ENCODE measurements at places on chromosomes 3 and 15. TPM values are rescaled to one million over a fixed set of nuclear protein-coding genes. Genes with fewer than 3 reads are reported as not detected.
A peak's percentile ranks its signal among the peaks of the same experiment; 100 is the strongest.

DNA sequence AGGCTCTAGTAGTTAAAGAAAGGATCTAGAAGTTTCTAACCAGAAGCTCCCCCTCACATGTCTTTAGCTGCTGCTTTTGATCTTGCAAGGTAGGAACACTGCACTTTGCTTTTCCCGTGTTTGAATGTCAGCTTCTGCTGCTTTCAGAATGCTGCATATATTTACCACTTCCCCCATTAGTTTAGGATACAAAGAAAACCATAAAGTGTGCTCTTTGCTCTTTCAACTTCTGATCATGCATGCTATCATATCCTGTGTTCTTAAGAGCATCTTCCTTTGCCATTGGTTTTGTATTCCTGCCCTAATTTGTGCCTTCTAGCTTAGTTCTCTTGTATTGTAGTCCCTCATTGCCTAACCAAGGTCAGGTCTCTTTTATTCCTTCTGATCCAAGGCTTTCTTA, 43.3 kb downstream of the ZNF609 start:
- no peak for DNase-seq

GRCh38 chr3:118137778-118138177, 896.9 kb downstream of the IGSF11 start:
- DNase-seq = no peak

GRCh38 chr3:183259621-183260020, 6.6 kb downstream of the B3GNT5 start:
- no peak for DNase-seq

The FES gene
- 8.1 TPM for polyA plus RNA-seq

- no peak for DNase-seq
Observed at GRCh38 chr15:48834756-48835155, 23.9 kb upstream of the CEP152 start.

The NR1I2 gene
- not detected for polyA plus RNA-seq

GRCh38 chr15:80456517-80457492, 52.6 kb downstream of the ARNT2 start:
- no peak for DNase-seq

The RCCD1 gene
- polyA plus RNA-seq = 6.8 TPM

DNA sequence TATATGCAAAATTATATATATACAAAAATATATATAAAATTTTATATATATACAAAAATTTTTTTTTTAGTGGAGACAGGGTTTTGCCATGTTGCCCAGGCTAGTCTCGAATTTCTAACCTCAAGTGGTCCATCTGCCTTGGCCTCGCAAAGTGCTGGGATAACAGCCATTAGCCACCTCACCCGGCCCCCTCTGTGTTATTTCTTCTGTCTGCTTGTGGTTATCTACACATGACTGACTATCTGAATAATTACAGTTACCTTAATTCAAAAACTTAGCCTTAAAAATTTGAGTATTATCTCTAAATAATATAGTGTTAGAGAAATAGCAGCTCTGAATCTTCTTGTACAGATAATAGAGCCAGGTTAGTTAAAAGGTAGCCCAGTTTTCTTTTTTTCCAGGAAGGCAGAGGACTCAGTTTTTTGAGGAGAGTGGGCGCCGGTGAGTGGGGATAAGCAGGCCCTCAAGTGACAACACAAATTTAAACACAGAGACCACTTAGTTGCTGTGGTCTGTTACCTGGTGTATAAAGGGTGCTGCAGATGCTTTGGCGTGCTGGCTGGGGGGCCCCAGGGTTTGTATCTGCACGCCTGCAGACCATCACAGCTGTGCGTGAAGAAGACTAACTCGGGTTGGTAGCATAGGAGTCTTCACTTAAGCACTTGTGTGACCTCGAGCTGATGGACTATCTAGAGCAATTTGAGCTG, 83.7 kb downstream of the TRAK1 start:
- no peak for DNase-seq

The LRTM1 gene
- not detected for polyA plus RNA-seq

- no peak for DNase-seq
Observed at GRCh38 chr3:43995547-43996378, 245.9 kb upstream of the TOPAZ1 start.

- no peak for DNase-seq
Observed at GRCh38 chr3:188663839-188664238, 507.9 kb upstream of the TPRG1 start.

GRCh38 chr15:96183514-96183850, 147.0 kb upstream of the NR2F2 start:
- no peak for DNase-seq

GRCh38 chr3:184846496-184846895, 34.5 kb downstream of the VPS8 start:
- no peak for DNase-seq

The AHSG gene
- not detected for polyA plus RNA-seq

The RBP2 gene
- not detected for polyA plus RNA-seq

- no peak for DNase-seq
Observed at GRCh38 chr3:141840737-141841544, 35.5 kb upstream of the ATP1B3 start.

DNA sequence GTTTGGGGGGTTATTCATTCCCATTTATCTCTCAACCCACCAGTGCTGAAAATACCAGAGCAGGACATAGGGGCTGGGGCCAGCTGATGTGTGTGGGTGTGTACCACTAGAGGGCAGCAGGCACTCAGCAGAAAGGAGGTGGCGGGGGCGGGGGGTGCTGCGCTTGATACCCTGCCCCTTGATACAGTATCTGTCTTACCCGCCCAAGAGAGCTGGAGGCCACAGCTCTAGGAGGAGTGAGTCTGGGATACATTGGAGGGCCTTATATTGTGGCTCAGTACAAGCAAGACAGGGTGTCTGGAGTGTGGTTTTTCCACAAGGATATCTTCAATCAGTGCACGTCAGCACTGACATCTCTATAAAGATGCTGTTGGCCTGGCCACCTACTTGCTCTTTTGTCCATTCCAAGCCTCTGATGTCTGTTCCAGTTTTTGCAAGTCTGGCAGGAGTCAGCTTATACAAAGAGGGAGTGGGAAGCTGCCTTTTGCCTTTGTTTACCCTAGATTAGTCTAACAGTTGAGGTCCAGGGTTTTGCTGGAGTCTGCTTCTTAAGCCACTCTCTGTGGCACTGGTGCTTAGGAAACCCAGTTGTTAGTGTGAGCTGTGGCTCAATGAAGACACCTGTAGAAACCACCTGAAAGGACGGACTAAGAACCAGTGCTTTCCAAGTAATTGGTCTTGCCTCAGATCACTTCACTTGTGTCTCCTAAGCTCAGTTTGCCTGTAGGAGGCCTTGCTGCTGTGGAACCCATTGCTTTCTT, 1.5 kb upstream of the RBM15B start:
- DNase-seq = peak; percentile 65

DNA sequence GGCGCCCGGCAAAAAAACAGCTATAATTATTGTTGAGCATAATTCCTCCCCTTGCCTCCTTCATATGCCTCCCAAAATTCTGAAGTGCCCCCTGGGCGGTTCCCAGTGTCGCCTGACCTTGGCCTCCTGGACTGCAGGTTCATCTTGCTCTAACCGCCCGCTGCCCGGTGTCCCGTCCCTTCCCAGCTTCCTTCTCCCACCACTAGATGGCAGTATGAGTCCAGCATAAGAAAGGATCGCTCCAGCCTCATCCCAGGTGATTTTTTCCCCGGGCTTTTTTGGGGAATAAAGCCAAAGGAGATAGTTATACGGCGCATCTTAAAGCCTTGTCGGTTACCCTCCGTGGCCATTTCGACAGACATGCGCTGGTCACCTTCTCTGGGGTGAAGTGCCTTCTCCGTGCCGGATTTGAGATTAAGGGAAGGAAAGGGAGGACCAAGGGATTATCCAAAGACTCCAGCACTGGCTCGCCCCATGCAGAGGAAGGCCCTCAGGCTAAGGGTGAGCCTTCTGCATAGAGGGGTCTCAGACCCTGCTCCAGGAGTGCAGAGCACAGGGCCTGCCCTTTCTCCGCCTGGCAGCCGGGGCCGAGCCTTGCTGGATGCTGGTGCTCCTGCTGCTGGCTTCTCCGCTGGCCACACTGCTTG, 45.8 kb upstream of the TRA2B start:
- DNase-seq = peak; percentile 60

The IGSF11 gene
- 4.3 TPM for polyA plus RNA-seq

DNA sequence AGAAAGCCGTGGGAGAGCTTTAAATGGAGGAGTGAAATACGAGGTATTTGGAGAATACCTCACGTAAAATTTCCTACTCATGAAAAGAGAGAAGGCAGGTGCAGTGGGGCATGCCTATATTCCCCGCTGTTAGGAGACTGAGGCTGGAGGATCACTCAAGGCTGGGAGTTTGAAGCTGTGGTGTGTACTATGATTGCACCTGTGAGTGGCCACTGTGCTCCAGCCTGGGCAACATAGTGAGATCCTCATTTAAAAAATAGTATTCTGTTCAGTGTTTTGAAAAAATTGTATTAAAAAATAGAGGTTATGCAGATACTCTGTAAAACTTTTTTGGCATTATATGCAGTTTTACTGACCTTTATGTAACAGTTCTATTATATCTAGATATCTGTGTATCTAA, 20.0 kb downstream of the UBE2E1 start:
- DNase-seq = no peak

- no peak for DNase-seq
Observed at GRCh38 chr15:59567324-59567723, 44.3 kb upstream of the GCNT3 start.

The NEO1 gene
- 2.5 TPM for polyA plus RNA-seq

GRCh38 chr15:82877825-82878224, 68.4 kb downstream of the WHAMM start:
- no peak for DNase-seq

The OR5H15 gene
- 0.08 TPM for polyA plus RNA-seq

DNA sequence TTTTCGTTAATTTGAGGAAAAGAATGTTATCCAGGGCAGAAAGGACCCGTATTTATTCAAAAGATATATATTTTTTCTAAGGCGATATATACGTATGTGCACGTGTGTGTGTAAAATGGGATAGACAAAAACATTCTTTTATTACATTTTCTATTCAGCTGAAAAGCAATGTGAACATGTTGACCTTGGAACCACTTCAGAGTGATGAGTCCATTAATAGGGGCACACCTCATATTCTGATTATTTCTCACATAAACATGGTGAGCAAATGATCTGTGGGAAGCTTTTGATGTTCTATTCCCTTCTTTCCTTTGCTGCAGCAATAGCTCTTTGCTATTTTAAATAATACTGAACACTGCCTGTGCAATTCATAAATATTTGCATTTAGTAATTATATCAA, 87.6 kb downstream of the SYNPR start:
- DNase-seq = no peak

The DPH6 gene
- polyA plus RNA-seq = 5.8 TPM

- peak; percentile 50 for DNase-seq
Observed at GRCh38 chr3:52234516-52235447, 4.2 kb downstream of the TWF2 start.

DNA sequence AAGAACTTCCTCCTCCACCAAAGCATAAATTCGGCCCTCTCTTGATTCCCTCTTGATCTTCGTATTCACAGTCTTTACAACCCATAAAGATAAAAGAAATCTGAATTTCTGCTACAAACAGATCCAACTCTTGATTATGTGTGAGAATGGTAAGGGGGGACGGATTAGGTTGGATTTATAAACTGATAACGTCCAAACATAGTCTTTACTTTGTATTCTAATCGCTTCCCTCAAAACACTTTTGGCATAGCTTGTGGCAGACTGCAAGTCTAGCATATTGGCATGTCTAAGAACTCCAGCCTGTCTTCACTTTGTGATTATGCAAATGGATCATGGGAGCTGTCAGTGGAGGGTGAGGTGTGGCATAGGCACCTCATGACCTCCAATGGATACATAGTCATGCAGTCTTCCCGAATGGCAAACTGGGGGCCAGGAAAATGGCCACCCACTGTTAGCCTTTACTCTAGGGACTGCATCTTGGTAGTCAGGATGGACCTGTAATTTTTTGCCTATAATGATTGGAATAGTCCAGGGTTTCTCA, 24.3 kb upstream of the GPR171 start:
- no peak for DNase-seq

DNA sequence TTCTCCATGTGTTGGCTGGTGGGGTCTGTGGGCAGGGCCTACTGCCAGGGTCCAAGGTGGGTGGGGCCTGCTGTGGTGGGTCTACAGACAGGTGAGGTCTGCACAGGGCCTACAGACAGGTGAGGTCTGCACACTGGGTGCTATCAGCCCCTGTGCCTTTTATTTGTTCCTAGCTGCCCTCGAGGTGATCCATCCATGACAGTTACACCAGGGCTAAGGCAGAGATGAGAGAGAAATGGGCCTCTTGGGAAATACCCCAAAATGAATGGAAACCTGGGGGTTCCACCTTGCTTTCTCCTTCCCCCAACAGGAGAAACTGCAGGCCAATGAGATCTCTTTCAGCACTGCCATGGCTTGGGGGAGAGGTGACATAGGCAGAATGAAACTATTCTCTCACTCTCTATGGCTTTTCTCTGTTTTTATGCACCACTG, 36.4 kb downstream of the CFAP100 start:
- DNase-seq = no peak

The ZMYND10 gene
- polyA plus RNA-seq = 0.51 TPM

DNA sequence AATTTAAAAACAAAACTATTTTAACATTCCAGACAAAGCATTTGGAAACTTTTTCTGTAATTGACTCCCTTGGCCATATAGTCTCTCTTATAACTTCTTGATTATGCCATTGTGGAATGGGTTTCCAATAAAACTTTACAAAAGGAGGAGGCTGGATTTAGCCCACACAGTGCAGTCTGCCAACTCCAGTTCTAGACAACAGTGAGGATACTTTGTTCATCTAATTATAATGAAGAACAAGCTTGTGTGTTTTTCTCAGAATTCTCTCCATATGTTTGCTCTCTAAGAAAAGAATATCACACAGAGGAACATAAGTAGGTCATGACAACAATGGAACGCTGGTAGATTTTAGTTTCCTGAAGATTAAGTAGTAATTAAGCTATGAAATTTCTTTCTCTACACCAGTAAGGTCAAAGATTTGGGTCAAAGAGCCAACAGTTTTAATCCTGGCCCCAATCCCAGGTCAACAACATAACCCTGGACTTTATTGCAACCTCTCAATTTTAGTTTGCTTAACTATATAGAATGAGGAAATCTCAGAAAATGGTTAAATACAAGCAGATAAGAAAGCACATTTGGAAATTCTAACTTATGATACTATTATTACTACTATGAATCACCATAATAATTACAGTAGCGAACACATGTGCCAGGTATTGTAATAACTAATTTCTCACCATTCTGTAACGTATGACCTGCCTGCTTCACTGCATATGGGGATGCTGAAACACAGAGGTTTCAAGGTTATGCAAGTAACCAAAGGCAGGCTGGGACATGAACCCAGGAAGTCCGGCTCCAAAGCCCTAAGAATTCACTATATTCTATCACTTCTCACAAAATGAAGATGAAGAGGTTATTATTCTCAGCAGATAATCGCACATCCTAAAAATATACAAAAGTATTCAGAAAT, 65.7 kb downstream of the TJP1 start:
- DNase-seq = no peak

The MYNN gene
- 16.8 TPM for polyA plus RNA-seq

DNA sequence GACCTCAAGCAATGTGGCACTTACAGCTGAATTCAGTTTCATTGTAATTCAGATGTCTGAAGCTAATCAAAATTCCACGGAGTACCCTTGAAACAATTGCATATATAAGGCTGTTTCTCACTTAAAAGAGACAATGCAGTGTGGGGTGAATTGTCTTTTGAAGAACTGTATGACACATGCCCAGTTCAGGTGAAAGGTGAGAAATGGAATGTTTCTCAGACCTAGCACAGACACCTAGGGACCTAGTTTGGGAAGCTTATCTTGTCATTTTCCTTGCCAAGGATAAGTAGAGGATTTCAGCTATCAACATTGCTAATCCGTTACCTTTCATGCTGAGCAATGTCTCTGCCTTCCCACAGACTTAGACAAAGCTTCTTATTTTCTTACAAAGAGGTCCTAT, 36.3 kb downstream of the MBNL1 start:
- no peak for DNase-seq

The ACAD9 gene
- 30.0 TPM for polyA plus RNA-seq

- no peak for DNase-seq
Observed at GRCh38 chr15:92000709-92001108, 147.2 kb downstream of the SLCO3A1 start.

The CSPG5 gene
- polyA plus RNA-seq = 0.21 TPM
